ENCODE measurements at places on chromosomes 12 and 14.

DNA sequence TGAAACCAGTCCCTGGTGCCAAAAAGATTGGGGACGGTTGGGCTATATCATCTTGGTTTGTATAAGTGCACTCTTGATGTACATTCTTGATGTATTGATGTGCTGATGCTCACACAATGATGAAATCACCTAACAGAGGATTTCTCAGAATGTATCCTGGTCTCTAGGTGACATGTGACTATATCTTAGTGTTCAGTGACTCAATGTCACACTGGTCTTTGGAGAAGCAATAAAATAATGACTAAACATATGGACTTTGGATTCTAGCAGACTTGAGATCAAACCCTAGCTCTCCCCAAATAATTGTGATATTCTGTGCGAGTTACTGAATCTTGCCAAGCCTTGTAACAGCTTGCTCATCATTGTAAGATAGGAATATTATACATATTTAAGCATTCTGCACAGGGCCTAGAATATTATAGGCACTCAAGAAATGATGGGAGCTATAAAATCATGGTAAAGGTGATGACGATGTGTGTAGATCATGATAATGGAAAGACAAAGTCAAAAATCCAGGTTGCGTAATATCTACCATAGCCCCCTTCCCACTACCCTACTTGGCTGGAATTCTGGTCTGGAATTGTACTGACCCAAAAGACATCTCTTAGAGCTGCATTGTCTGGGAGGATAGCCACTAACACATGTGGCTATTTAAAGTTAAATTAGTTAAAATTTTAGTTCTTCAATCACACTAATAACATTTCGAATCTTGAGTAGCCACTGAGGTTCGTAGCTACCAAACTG, 117.6 kb upstream of the PWP1 start:
- no peak overlapping the region for H3K4me3 ChIP-seq
- no peak for DNase-seq

DNA sequence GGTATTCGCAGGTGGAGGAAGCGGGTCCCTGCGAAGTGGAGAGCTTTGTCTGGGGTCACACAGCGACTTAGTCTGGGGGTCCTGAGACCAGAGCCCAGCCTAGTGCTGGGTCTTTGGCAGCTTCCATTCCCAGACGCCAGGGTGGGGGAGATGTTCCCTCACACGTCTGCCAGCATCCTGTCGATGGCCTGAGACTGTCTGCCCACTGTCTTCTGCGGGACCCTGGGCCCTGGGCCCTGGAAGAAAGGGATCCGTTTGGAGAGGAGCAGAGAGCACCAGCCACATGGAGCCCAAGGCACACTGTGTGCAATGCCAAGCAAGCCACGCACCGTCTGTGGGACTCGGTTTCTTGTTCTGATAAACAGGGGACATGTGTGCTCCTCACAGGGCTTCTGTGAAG, 197.2 kb downstream of the KIF26A start:
- H3K4me3 ChIP-seq = no peak overlapping the region
- no peak for DNase-seq
- no peaks in the 10 kb centered on the region for H3K4me1 ChIP-seq
- H3K27ac ChIP-seq = no peak overlapping the region
- H3K36me3 ChIP-seq = no peaks in the 10 kb centered on the region

GRCh38 chr14:103488960-103489359, 33.7 kb downstream of the CKB start:
- no peaks in the 10 kb centered on the region for H3K4me1 ChIP-seq
- no peak for DNase-seq
- 0 out of 2 replicates have a peak, but pooled peaks cover 12% of the 10 kb centered on the region for H3K36me3 ChIP-seq
- H3K4me3 ChIP-seq = no peak overlapping the region
- H3K27me3 ChIP-seq = no peaks in the 10 kb centered on the region

DNA sequence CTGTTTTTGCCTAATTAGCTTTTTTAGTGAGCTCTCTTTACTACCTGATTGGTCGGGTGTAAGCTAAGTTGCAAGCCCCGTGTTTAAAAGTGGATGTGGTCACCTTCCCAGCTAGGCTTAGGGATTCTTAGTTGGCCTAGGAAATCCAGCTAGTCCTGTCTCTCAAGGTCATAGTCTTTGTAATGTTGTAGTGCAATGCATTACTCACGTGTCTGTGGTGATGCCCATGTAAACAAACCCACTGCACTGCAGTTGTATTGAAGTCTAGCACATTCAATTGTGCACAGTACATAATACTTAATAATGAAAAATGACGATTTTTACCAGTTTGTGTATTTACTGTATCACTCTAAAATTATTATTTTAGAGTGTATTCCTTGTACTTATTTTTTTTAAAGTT, 335.5 kb downstream of the NUAK1 start:
- no peaks in the 10 kb centered on the region for H3K4me1 ChIP-seq
- no peak overlapping the region for H3K4me3 ChIP-seq
- H3K27me3 ChIP-seq = no peaks in the 10 kb centered on the region
- no peak overlapping the region for H3K27ac ChIP-seq

DNA sequence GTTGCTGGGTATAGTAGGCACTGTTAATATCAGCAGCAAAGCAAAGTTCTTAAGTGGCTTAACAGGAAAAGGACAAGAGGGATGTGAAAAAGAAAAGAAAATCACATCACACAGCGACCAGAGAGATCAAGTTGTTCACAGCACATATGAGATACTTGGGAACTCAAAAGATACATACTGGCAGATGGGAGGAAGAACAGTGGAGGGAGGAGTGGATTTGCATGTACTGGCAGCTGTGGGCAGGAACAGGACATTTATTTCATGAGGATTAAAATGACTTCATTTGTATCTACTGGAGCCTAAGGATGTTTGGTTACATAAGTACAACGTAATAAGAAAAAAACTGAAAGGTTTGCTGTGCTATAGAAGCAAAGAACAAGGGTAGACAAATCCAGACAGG, 136.5 kb upstream of the IFNG-AS1 start:
- H3K36me3 ChIP-seq = no peaks in the 10 kb centered on the region
- H3K27ac ChIP-seq = no peak overlapping the region
- no peaks in the 10 kb centered on the region for H3K27me3 ChIP-seq
- no peaks in the 10 kb centered on the region for H3K4me1 ChIP-seq
- H3K4me3 ChIP-seq = no peak overlapping the region
- no peak for DNase-seq

DNA sequence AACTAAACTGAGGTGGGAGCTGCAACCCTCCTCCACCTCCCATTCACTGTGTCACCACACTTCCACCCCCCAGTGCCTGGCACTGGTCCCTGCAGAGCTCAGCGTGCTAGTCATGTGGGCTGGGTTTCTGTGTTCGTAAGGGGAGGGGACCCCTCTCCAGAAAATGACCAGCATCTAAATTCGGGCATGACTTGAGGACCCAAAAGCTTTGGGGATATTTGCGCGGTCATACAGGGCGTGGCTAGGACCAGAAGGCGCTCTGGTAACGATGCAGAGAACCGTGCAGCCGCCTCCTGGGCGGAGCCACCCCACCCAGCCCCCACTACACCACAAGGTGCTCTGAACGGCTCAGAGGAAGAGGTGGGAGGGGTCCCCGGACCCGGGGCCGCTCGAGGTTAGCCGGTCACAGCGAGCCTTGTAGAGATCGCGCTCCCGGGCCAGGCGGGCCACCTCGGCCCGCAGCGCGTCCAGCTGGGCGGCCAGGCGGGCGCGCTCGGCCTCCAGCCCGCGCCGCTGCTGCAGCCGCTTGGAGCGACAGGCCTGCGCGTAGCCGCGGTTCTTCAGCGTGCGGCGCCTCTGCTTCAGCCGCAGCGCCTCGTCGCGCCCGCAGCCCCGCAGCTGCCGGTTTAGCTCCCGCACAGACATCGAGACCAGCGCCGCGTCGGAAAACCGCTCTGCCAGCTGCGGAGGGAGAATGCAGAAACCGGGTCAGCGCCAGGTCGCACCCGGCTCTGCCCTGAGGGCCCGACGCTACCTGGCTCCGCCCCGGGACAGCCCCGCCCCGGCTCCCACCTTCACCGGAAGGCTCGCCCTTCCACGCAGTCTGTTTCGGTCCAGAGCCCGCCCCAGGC, 9.8 kb downstream of the CPNE6 start:
- H3K36me3 ChIP-seq = no peaks in the 10 kb centered on the region
- peaks cover 18% of the 10 kb centered on the region for H3K4me1 ChIP-seq
- H3K27me3 ChIP-seq = no peaks in the 10 kb centered on the region
- peak overlapping the region; percentile 97 for H3K27ac ChIP-seq
- peak overlapping the region; percentile 68 for H3K4me3 ChIP-seq

- H3K4me3 ChIP-seq = no peak overlapping the region
- no peak for DNase-seq
- no peaks in the 10 kb centered on the region for H3K4me1 ChIP-seq
- H3K36me3 ChIP-seq = no peaks in the 10 kb centered on the region
These were observed 182.7 kb upstream of the EEA1 start for GRCh38 chr12:93111773-93112172.

DNA sequence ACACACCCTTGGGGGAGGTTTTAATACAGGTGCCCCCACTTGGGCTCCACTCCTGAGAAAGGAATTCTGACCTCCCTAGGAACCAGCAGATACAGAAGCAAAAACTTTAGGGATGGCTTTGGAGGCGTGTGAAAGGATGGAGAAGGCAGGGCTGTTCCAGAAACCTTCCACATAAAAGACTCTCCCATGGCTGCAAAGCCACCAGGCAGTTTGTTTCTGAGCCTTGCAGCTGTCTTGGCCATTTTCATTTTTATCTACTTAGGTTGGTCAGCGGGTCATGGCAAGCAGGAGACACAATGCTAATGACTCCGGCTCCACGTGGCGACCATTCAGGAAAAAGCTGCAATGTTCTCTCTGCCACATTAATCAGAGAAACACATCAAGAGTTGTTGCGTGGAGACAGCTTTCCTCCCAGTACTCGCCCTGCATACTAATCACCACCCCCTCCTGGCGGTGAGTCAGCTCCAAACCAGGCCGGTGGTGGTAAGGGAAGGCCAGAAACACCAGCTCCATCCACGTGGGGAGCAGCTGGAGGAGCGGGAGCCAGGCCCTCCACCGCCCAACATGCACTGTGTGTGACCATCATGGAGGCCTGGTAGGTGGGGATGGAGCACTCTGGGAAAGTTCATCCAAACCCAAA, 30.9 kb upstream of the IRF2BPL start:
- peak; percentile 67 for DNase-seq
- peak overlapping the region; percentile 40 for H3K27ac ChIP-seq
- H3K27me3 ChIP-seq = no peaks in the 10 kb centered on the region
- H3K4me3 ChIP-seq = no peak overlapping the region
- H3K36me3 ChIP-seq = no peaks in the 10 kb centered on the region

DNA sequence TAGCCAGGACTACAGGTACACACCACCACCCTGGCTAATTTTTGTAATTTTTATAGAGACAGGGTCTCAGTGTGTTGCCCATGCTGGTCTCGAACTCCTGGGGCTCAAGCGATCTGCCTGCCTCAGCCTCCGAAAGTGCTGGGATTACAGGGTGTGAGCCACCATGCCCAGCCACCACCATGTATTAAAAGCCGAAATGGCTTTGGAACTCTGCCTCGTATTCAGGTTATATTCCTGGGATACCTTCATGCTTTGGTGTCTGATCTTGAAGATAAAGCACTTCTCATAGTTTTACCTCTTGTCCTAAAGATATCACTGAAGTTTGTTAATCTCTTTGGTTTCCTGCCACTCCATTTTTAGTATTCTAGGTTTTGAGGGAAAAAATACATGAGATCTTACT, 47.2 kb downstream of the MYO1H start:
- no peaks in the 10 kb centered on the region for H3K4me1 ChIP-seq
- no peak for DNase-seq
- no peak overlapping the region for H3K27ac ChIP-seq
- H3K36me3 ChIP-seq = no peaks in the 10 kb centered on the region
- H3K27me3 ChIP-seq = no peaks in the 10 kb centered on the region
- H3K4me3 ChIP-seq = no peak overlapping the region

GRCh38 chr12:97424911-97425310, 37.7 kb upstream of the RMST start:
- no peak overlapping the region for H3K4me3 ChIP-seq
- DNase-seq = no peak
- H3K36me3 ChIP-seq = no peaks in the 10 kb centered on the region

- no peak overlapping the region for H3K4me3 ChIP-seq
- no peaks in the 10 kb centered on the region for H3K36me3 ChIP-seq
- no peak for DNase-seq
- no peaks in the 10 kb centered on the region for H3K4me1 ChIP-seq
- H3K27me3 ChIP-seq = peaks cover 32% of the 10 kb centered on the region
- H3K27ac ChIP-seq = no peak overlapping the region
These were observed 293.6 kb downstream of the AKAP6 start for GRCh38 chr14:32622742-32623141.

GRCh38 chr14:99565383-99565782, 38.6 kb downstream of the CCDC85C start:
- no peak for DNase-seq
- H3K4me3 ChIP-seq = no peak overlapping the region
- no peak overlapping the region for H3K27ac ChIP-seq
- no peaks in the 10 kb centered on the region for H3K36me3 ChIP-seq

GRCh38 chr12:127528551-127528950, 738.4 kb upstream of the TMEM132C start:
- H3K4me3 ChIP-seq = no peak overlapping the region
- DNase-seq = no peak
- H3K4me1 ChIP-seq = no peaks in the 10 kb centered on the region
- H3K27ac ChIP-seq = no peak overlapping the region

GRCh38 chr14:41817626-41818025, 210.9 kb downstream of the LRFN5 start:
- H3K4me3 ChIP-seq = no peak overlapping the region
- DNase-seq = no peak
- no peaks in the 10 kb centered on the region for H3K4me1 ChIP-seq
- H3K27me3 ChIP-seq = no peaks in the 10 kb centered on the region
- H3K36me3 ChIP-seq = no peaks in the 10 kb centered on the region

- H3K27me3 ChIP-seq = no peaks in the 10 kb centered on the region
- no peaks in the 10 kb centered on the region for H3K36me3 ChIP-seq
- H3K27ac ChIP-seq = no peak overlapping the region
- DNase-seq = no peak
- H3K4me3 ChIP-seq = no peak overlapping the region
These were observed 88.8 kb downstream of the NAV3 start for GRCh38 chr12:77919450-77919849.

DNA sequence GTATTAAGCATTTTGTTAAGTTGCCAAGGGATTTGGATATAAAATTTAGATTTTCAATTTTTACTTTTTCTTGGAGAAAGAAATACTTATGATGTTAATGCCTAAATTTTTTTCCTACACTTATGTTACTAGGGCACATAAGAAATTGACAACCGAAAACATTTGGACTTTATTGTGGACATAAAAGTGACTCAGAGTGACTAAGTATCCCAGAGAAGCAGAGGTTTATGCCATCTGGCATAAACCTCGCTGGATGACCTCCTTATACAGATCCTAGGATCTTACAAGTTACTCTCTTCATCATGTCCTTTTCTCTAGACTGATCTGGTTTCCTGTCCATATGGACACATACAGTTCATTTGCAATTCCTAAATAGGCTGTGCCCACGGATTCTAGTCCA, 89.8 kb downstream of the RERG start:
- H3K4me3 ChIP-seq = no peak overlapping the region
- H3K36me3 ChIP-seq = no peaks in the 10 kb centered on the region
- H3K27ac ChIP-seq = no peak overlapping the region
- DNase-seq = no peak
